ENCODE measurements at places on chromosomes 11 and 22. TPM values are rescaled to one million over a fixed set of nuclear protein-coding genes. Genes with fewer than 3 reads are reported as not detected.

GRCh38 chr22:38843657-38844314, at the start of gene NPTXR:
NPTXR (minus strand) TSS chr22:38844028.
- DNase-seq = no peak

GRCh38 chr11:35747668-35748067, 85.1 kb downstream of the TRIM44 start:
- DNase-seq = no peak

Gene GP1BB
- 1.6 TPM for total RNA-seq

- DNase-seq = no peak
These were observed 105.6 kb downstream of the SLC1A2 start for GRCh38 chr11:35313760-35314153.

- no peak for DNase-seq
These were observed 62.0 kb upstream of the ARHGAP42 start for GRCh38 chr11:100625041-100625440.

DNA sequence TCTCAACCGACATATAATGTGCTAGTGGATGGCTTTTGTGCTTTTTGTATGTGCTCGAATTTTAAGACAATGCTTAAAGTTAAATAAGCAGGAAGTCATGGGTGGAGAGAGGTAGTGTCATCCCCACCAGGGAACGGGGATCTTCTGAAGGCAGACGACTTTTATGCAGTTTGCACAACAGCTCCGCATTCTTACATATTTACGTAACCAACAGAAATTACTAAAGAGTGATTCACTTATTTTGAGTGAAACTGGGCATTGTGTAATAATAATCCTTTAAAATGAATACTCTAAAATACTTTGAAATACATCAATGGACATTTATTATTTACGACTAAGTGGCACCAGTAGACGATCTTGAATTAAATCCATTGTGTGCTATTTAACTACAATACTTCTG, 305.1 kb downstream of the CNTN5 start:
- no peak for DNase-seq

- no peak for DNase-seq
These were observed 191.3 kb downstream of the KIF18A start for GRCh38 chr11:27916541-27917100.

- no peak for DNase-seq
These were observed 23.7 kb downstream of the SLC22A6 start for GRCh38 chr11:62961017-62961570.

- DNase-seq = no peak
These were observed 34.3 kb downstream of the RCOR2 start for GRCh38 chr11:63882555-63883242.

- no peak for DNase-seq
These were observed 408 bp downstream of the PPP2R5B start for GRCh38 chr11:64924910-64925284.

DNA sequence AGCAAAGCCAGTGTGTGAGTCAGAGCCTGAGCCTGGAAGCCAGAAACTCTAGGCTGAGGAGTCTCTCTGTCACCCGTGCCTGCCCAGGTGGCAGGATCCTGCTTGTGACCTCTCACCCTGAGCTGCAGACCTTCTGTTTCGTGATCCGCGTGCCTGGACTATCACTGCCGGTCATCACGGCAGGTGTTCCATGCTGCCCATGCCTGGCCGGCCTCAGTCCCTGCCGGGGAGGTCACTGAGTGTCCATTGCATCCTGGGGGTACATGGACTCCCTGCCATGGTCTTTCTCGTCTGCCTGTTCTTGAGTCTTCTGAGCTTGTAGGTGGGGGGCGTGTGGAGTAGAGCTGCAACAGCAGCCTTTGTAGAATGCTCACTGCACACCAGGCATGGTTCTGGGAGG, 1032.4 kb downstream of the TBC1D22A start:
- DNase-seq = no peak

Gene DTX4
- total RNA-seq = 24.0 TPM

- no peak for DNase-seq
These were observed 3.1 kb downstream of the PITPNB start for GRCh38 chr22:27915986-27916385.

DNA sequence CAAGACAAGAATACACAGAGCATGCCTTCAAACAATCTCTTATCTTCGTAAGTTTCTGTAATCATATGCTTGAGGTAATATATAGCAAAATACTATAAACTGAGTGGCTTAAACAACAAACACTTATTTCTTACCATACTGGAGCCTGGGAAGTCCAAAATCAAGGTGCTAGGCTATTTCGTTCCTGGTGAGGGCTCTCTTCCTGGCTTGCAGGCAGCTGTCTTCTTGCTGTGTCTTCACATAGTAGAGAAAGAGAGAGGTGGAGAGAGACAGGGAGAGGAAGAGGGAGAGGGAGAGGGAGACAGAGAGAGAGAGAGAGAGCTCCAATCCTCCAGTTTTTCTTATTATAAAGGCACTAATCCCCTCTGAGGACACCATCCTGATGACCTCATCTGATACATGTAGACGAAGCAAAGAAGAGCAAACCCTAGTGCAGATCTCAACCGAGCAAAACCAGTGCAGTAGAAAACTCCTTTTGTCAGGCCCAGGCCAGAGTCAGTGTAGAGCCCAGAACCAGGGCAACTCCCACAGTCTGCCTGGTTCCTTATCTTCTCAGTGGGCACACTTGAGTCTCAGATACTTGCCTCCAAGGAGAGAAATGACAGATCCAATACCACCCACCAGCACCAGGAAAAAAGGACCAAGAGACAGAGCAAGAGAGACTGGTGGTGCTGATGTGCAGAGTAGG, 297.1 kb upstream of the NCAM1 start:
- DNase-seq = no peak

DNA sequence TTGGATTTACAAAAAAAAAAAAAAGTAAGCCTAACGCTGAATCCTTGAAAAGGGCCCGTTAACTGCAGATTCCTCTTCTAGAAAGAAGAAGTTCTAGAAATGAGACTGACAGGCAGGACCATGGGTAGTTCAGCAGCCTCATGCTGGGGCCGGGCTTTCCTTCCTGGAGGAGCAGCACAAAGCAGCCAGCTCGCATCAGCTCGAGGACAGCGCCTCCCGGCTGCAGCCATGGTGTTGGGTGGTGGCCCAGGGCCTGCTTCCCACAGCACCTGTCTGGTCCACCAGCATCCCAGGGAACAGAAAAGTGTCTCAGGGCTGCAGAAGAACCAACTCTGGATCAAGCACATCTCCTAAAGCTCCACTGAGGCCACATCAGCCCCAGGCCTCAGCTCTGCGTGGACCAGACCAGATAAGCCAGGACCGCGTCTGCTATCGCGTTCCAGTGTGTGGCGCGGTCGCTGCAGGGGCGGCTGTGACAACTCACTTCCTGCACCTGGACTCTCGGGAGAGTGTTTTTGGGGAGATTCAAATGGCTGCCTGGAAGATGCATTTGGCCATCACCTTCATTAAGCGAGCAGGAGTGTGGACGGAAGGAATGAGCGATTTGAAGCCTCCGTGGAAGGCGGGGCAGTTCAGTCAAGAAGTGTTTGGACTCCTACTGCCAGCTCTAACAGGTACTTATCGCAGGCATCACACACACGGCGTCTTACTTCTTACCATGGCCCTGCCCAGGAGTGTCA, 53.5 kb downstream of the MYH9 start:
- DNase-seq = no peak

DNA sequence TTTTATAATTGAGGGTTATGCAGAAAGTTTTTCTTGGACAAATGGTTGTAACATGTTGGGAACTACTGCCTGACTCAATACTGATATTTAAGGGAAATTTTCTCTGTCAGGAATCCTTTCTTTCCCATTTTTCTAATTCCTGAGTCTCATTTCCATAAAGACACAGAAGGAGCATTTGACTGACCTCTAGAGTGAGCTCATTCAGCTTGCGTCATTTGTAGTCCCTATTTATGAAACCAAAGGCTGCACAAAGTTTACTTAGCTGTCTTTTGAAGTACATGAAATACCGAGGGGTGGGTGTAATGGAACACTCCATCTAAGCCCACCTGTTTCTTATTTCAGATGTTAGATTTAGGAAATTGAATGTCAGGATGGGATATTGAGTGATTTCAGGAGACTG, 359.5 kb upstream of the C11orf87 start:
- no peak for DNase-seq

GRCh38 chr11:75534259-75535069, 8.7 kb upstream of the GDPD5 start:
- no peak for DNase-seq

Gene FXYD2
- total RNA-seq = 5.0 TPM

Gene GLYATL1
- 0.79 TPM for total RNA-seq

GRCh38 chr22:27574651-27575050, 226.9 kb downstream of the MN1 start:
- DNase-seq = no peak

All from urinary bladder (tissue), 4 donors.